Upper lobe of right lung (tissue), 1 donor: ENCODE measurements at places on chromosomes 11 and 22. TPM values are rescaled to one million over a fixed set of nuclear protein-coding genes. Genes with fewer than 3 reads are reported as not detected.

DNA sequence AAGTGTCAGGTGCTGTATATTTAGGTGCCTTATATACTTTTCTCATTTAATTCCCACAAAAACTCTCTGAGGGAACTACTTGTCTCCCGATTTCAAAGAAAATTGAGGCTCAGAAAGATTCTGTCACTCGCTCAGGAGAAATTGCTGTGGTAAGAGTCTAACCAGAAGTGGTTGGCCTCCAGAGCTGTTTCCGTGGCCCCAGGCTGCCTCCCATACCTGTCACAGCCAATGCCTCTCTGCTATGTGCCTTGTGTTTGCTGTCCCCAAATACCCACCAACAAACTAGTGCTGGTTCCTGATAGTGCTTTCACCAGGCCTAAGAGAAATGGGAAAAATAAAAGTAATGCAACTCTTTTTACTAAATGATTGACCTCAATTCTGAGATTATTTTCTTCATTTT lies 21.0 kb upstream of the TMEM86A start:
- H3K36me3 ChIP-seq = no peaks in the 10 kb centered on the region
- H3K27me3 ChIP-seq = no peaks in the 10 kb centered on the region
- H3K27ac ChIP-seq = no peak overlapping the region

- H3K36me3 ChIP-seq = no peaks in the 10 kb centered on the region
- H3K4me1 ChIP-seq = no peaks in the 10 kb centered on the region
- H3K27me3 ChIP-seq = no peaks in the 10 kb centered on the region
- H3K4me3 ChIP-seq = no peak overlapping the region
Measured at GRCh38 chr22:42655693-42656092, 6.5 kb upstream of the CYB5R3 start.

- peaks cover 32% of the 10 kb centered on the region for H3K4me1 ChIP-seq
- peak overlapping the region; percentile 87 for H3K27ac ChIP-seq
- no peaks in the 10 kb centered on the region for H3K36me3 ChIP-seq
- H3K4me3 ChIP-seq = no peak overlapping the region
- H3K27me3 ChIP-seq = no peaks in the 10 kb centered on the region
Measured at GRCh38 chr11:69539416-69540117, 58.1 kb downstream of the LINC01488 start.

- peak within 1 kb of the TSS; percentile 66 for H3K4me3 ChIP-seq
- H3K27me3 ChIP-seq = no peaks in the 10 kb centered on the region
- no peaks in the 10 kb centered on the region for H3K36me3 ChIP-seq
Measured at GRCh38 chr11:65572356-65573051, at the start of gene FAM89B. FAM89B (plus strand) TSS chr11:65572538; CDS start chr11:65572670, 132 bp downstream.

DNA sequence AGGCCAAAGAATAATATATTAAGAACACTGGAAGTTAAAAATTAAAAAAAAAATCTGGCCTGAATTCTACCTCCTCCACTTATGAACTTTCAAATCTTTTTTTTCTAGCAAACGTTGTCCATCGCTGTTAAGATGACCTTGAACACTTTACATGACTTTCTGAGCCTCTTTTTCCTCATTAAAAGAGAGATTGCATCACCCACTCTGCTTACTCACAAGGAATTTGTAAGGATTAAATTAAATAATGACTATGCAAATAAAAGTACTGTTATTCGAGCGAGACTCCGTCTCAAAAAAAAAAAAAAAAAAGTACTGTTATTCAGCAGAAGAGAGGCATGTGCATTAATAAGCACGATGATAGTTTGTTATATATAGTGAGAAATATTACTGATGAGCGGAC lies 285.1 kb upstream of the CCDC90B start:
- H3K36me3 ChIP-seq = no peaks in the 10 kb centered on the region
- H3K27ac ChIP-seq = no peak overlapping the region

- no peaks in the 10 kb centered on the region for H3K4me1 ChIP-seq
- H3K27ac ChIP-seq = no peak overlapping the region
- DNase-seq = no peak
- H3K36me3 ChIP-seq = no peaks in the 10 kb centered on the region
- H3K27me3 ChIP-seq = no peaks in the 10 kb centered on the region
Measured at GRCh38 chr22:48316257-48317250, 1511.1 kb downstream of the BRD1 start.

DNA sequence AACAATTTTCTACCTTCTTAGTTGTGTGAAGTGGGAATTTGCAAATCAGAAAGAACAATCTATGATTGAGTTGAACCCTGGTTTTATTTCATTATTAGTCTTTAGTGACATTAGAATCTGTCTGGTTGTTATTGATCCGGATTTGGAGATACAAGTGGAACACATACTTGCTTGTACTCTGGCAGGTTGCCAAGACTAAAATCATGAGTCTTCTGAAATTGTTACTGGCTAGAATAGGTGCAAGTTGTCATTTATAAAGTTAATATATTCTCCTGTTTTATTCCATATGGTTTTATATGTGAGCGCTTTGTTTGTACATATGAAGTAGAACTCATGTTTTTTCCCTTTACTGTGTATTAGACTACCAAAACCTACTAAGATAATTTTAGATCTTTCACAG lies 23.0 kb downstream of the CCDC15 start:
- no peaks in the 10 kb centered on the region for H3K4me1 ChIP-seq
- H3K27ac ChIP-seq = no peak overlapping the region
- H3K36me3 ChIP-seq = no peaks in the 10 kb centered on the region
- DNase-seq = no peak
- H3K27me3 ChIP-seq = no peaks in the 10 kb centered on the region

DNA sequence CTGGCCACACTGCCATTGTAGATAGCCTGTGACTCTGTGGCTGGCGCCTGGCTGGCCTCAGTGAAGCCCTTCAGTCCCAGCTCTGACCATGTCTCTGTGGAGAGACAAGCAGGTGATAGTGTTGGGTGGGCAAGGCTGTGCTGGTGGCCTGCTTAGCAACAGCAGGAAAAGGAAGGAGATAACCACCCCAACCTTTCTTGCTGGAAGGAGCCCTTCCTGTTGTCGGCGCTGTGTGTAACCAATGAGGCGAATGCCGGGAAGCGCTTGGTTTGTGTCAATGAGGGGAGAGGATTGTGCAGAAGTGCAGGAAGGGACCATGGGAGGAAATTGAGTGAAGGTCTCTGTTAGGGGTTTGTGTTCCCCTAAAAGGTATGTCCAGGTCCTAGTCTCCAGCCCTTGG lies 27.3 kb downstream of the PARVB start:
- H3K27ac ChIP-seq = peak overlapping the region; percentile 24
- H3K27me3 ChIP-seq = no peaks in the 10 kb centered on the region
- no peaks in the 10 kb centered on the region for H3K36me3 ChIP-seq
- no peak overlapping the region for H3K4me3 ChIP-seq

DNA sequence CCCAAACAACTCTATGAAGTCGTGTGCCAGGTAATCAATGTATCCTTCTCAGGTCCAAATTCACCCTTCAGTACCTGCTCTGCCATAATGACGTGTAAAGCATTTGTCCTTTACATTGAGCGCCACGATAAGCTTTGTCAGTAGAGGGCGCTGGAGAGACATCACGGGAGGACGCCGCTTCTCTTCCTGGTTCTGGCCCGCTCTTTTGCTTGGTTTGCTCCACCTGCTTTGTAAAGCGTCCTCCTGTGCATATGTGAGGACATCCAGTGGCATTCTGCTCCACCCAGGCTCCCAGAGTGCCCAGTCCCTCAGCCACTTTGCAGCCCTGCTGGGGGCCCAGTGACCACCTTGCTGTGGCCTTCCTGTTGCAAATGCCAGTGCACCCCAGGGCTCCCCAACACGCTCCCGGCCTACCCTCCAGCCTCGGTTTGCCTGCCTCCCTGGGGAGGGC lies 61.1 kb downstream of the WT1 start:
- no peaks in the 10 kb centered on the region for H3K36me3 ChIP-seq
- no peak overlapping the region for H3K4me3 ChIP-seq
- H3K27ac ChIP-seq = no peak overlapping the region
- H3K27me3 ChIP-seq = no peaks in the 10 kb centered on the region
- H3K4me1 ChIP-seq = no peaks in the 10 kb centered on the region

- H3K27ac ChIP-seq = no peak overlapping the region
- no peak overlapping the region for H3K4me3 ChIP-seq
- DNase-seq = no peak
- no peaks in the 10 kb centered on the region for H3K36me3 ChIP-seq
Measured at GRCh38 chr11:103794262-103794661, 242.2 kb upstream of the DDI1 start.

GRCh38 chr11:57775491-57775890 lies 13.9 kb downstream of the CTNND1 start:
- no peak for DNase-seq
- peak overlapping the region; percentile 89 for H3K27ac ChIP-seq
- H3K27me3 ChIP-seq = no peaks in the 10 kb centered on the region
- no peaks in the 10 kb centered on the region for H3K36me3 ChIP-seq

- H3K27me3 ChIP-seq = no peaks in the 10 kb centered on the region
- no peak for DNase-seq
- no peaks in the 10 kb centered on the region for H3K4me1 ChIP-seq
- H3K27ac ChIP-seq = no peak overlapping the region
- H3K36me3 ChIP-seq = peaks cover 8% of the 10 kb centered on the region
Measured at GRCh38 chr11:20061776-20062175, 98.5 kb downstream of the DBX1 start.

- no peaks in the 10 kb centered on the region for H3K4me1 ChIP-seq
- H3K36me3 ChIP-seq = peaks cover 69% of the 10 kb centered on the region
- H3K4me3 ChIP-seq = no peak overlapping the region
Measured at GRCh38 chr11:45968901-45969300, 46.4 kb downstream of the LARGE2 start.

- H3K27me3 ChIP-seq = no peaks in the 10 kb centered on the region
- no peak for DNase-seq
- no peaks in the 10 kb centered on the region for H3K36me3 ChIP-seq
- H3K4me3 ChIP-seq = no peak overlapping the region
Measured at GRCh38 chr11:6757373-6757967, 14.3 kb downstream of the OR2AG2 start.

DNA sequence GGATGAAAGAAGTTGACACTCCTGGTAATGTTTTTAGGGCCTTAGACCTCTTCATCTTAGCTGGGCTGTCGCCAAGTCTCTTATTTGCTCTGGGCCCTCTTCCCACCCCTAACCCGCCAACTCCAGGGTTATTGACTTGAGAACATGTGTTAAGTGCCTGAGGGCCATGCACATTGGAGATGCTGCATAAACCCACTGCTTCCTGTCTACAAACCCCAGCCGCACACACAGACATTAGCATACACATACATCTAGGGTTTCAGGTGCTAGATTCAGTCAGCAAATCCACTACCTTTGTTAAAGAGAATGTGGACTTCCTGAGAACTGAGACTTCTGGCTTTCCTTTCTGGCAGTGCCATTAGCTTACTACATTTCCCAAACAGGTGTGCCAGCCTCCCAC lies 817 bp downstream of the PANX3 start:
- H3K27ac ChIP-seq = no peak overlapping the region
- H3K4me3 ChIP-seq = no peak overlapping the region
- no peak for DNase-seq
- peaks cover 8% of the 10 kb centered on the region for H3K27me3 ChIP-seq

Gene EIF3L
- total RNA-seq = 369 TPM

Gene CHST1
- total RNA-seq = 4.9 TPM

Gene DGCR6
- 3.1 TPM for total RNA-seq

Gene RAC2
- total RNA-seq = 107 TPM
